ENCODE measurements at places on chromosomes 2 and 18.
A peak's percentile ranks its signal among the peaks of the same experiment; 100 is the strongest.

- DNase-seq = peak; percentile 18
Measured at GRCh38 chr2:30382995-30383394, 64.1 kb upstream of the LCLAT1 start.

DNA sequence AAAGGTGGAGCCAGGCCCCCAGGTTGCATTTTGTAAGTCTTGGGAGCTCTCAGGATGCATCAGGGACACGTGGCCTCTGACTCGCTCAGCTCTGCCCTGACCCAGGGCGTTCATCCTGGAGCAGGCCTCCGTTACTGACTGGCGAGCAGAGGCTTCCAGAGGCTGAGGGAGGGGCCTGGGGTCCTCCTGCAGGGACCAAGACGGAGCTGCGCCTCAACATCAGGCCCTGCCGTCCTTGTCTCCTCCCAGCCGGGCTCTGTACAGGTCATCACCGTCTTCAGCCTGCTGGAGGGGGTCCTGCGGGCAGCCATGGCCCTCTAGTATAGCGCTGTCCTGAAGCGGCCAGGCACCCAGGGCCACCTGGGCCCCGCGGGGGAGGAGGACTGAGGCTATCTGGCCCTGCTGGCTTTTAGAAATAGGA, 10.2 kb upstream of the ALPP start:
- DNase-seq = no peak

GRCh38 chr2:24432735-24433134, 58.3 kb upstream of the NCOA1 start:
- no peak for DNase-seq

GRCh38 chr2:148622366-148622765, 22.2 kb upstream of the EPC2 start:
- no peak for DNase-seq

DNA sequence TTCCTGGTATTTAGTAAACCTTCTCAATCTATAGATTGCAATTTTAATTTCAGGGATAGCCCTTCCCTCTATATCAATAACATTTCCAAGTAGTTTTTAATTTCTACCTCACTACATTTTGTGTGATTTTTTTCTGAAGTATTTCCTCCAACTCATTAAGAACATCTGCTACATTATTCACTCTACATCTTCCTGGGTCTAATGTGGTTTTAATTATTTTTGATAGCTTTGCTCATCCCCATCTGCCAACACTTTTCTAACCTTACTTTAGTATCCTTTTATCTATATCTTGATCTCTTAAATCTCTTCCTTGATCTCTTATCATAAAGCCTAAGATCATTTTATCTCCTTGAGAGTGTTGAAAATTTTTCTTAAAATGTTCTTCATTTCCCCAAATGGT, 278.3 kb upstream of the CYP26B1 start:
- no peak for DNase-seq

DNA sequence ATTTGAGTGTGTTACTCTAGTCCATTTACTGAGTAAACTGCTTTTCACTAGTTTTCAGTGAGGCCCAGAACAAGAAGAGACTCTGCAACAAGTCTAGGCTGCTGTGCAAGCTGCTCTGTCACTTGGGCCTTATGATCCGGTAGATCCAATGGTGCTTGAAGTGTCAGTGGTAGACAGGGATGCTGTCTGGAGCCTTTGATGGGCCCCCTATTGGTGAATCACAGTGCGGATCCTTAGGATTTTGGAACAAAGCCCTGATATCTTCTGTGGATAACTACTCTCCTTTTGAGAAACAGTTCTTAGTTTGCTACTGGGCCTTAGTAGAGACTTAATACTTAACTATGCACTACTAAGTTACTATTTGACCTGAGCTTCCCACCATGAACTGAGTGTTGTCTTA, 150.2 kb downstream of the TMEFF2 start:
- no peak for DNase-seq

- DNase-seq = no peak
Measured at GRCh38 chr2:47497843-47498460, 95.0 kb downstream of the MSH2 start.

- DNase-seq = no peak
Measured at GRCh38 chr2:222294996-222295367, 3.8 kb downstream of the PAX3 start.

- DNase-seq = peak; percentile 51
Measured at GRCh38 chr2:143936848-143937722, 582.8 kb downstream of the ZEB2 start.

GRCh38 chr18:23740105-23740830, 51.0 kb downstream of the LAMA3 start:
- no peak for DNase-seq

GRCh38 chr2:196130039-196130825, 41.1 kb downstream of the STK17B start:
- no peak for DNase-seq

GRCh38 chr2:220513573-220514288, 886.3 kb downstream of the SLC4A3 start:
- no peak for DNase-seq

GRCh38 chr2:154195644-154196195, 324.0 kb downstream of the GALNT13 start:
- DNase-seq = no peak

DNA sequence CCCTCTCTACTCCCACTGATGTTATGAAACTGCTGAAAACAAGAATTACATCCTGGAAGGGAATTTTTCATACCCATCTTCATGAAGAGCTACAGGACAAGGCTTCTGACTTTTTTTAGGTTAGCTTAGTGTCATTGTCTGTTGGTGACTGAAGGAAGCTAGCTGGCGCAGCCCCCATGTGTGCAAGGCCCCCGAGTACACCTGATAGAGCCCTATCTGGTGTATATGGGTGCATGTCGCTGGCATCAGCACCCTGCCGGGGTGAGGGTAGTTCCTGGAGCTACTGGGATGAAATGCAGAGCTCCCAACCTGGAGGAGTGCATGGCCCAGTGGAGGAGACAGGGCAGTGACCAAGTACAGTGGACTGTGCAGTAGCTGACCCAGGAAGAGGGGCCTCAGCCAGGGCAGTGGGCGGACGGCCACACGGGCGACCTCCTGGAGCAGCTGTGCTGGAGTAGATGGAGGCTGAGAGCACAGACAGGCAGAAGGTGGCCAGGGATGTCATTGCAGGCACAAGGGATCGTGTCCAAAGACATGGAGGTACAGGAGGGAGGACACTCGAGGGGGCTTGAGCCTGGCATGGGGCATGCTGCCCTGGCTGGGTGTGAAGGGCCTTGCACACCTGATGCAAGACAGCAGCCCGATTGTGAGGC, 12.1 kb downstream of the IMPA2 start:
- no peak for DNase-seq

DNA sequence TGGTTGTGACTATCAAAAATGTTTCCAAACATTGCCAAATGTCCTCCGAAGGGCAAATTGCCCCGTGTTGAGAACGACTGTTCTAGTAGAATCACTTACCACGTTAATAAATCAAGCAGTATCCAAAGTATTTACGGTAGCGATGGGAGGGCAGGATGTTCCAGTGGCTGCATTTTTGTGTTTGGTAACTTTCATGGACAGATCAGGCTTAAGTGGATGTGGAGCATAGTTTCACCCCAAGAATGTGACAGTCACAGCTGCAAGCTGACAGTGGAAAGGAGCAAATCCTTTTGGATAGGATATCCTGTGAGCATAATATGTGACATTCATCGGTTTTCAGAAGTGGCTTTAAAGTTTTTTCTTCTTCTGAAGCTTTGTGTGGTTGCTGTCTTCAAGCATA, 46.3 kb upstream of the DARS1 start:
- no peak for DNase-seq

DNA sequence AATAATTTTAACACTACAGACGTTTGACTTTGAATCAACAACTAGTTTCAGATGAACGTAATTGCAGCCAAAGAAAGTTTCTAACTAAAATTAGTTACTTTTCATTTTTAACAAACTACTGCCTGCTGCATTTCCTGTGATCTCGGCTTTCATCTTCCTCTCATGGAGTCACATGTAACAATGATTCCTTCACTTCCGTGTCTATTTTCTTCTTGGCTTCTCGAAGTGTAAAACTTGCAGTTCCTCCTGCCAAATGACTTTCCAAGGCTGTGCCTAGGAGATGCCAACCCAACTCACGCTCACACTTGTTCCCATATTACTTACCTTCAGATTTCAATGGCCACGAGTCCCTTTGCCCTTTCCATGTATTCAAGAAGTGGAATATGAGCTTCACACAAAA, 1406.3 kb upstream of the CELF4 start:
- no peak for DNase-seq

DNA sequence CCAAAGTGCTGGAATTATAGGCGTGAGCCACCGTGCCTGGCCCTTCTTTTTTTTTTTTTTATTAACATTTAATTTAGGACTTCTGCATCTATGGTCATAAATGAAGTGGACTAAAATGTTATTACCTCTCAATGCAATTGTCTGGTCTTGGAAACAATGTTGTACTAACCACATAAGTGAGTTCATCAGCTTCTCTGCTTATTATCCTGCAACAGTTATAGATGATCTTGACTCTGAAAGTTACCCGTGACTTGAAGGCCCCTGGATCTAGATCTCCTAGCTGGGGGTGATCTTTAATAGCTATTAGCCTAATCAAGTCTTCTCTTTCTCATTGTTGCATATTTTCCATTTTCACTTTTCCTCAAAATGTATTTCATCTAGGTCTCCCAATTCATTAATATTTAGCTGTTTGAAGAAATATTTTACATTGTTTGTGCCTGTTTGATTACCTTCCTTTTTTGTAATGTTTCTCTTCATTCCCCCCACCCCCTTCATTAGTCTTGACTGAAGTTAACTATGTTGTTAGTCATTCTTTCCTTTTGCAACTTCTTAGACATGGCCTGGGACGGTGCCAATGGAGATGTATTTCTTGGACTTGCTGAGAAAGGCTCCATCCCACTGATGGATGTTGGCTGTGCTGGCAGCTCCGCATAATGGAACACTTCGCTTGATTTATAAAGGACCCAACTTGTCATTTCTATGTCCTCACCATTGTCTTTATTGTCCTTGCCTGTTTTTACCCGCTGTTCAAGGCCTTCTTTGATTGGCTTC, 141.6 kb upstream of the RIOK3 start:
- DNase-seq = no peak

GRCh38 chr18:73780218-73780617, 367.4 kb downstream of the FBXO15 start:
- no peak for DNase-seq

DNA sequence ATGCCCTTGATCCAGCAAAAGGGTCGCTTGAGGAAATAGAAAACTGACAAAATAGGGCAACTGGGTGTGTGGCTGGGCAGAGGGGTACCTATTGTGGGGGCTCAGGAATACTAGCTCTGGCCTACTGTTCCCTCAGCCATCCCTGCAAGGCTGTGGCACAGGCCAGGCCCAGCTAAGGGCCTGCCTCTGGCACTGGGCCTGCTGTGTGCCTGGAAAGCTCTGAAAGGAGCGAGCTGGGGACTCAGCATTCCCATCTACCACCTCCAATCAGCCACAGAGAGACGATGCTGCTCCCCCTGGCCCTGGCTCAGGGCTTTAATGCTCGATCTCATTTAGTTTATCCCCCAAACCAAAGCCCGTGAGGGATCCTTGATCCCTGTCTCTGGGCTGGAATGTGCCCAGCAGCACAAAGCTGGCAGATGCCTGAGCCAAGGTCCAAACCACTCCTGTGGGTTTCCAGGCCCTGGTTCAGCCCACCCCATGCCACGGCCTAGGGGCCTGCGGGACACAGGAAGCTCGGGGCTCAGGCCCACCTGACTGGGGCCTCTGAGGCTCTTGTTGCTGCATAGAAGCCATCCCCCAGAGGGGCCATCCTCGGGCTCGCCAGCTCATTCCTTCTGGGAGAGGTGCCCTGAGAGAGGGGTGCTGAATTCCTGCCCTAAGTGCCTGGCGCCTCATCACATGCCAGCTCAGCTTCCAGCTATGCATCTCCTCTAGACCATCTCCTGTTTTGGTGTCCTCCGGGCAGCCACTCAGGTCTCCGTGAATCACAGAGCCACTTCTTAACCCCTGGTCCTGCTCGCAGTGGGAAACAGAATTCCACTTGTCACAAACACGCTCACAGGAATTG, 43.0 kb upstream of the KCNF1 start:
- DNase-seq = no peak

GRCh38 chr2:215432759-215433594, 2.9 kb downstream of the FN1 start:
- no peak for DNase-seq

DNA sequence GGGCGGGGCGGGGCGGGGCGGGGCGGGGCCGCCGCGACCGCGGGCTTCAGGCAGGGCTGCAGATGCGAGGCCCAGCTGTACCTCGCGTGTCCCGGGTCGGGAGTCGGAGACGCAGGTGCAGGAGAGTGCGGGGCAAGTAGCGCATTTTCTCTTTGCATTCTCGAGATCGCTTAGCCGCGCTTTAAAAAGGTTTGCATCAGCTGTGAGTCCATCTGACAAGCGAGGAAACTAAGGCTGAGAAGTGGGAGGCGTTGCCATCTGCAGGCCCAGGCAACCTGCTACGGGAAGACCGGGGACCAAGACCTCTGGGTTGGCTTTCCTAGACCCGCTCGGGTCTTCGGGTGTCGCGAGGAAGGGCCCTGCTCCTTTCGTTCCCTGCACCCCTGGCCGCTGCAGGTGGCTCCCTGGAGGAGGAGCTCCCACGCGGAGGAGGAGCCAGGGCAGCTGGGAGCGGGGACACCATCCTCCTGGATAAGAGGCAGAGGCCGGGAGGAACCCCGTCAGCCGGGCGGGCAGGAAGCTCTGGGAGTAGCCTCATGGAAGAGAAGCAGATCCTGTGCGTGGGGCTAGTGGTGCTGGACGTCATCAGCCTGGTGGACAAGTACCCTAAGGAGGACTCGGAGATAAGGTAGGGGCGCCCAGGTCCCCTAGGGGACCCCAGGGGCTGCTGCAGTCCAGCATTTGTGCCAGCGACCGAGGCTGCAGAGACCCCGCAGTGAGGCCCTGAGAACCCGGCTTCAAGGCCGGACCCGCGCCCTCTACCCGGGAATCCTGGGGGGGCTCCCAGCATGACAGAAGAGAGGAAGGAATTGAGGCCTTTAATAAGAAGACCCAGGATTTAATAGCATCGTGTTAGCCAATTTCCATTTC, at the start of gene KHK:
KHK (plus strand) TSS at position 49 of the 870 bp plus-strand sequence; CDS start at position 537, 488 bp downstream.
- peak; percentile 56 for DNase-seq

GRCh38 chr2:196101325-196101991, 32.8 kb upstream of the DNAH7 start:
- no peak for DNase-seq

DNA sequence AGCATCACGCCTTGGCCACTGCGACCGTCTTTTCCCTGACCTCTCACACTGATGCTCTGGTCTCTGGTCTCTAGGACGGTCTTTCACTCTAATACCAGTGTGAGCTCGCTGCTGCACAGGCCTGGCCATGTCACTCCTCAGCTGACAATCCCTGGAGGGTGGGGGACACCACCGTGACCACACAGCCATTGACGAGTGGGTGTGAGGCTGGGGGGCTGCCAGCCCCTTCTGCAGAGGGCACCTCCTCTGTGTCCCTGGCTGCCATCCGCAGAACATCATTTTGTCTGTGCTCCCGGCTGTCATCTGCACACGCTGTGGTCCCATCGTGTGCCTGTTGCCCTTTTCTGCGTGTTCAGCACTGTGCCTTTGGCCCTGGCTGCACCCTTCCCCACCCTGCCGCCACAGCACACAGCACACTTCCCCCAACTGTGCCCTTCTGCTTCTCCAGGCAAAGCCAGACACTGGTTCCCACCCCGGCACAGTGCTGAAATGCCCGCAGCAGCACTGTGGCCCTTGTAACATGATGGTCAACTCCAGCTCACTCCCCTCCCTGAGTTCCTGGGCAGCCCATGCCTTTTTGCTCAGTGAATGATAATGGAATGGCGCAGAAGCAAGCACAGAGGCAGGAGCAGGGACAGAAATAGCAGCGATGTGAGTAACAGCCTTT, 30.4 kb upstream of the INHBB start:
- no peak for DNase-seq

Data from NCI-H510A (cell line).